ENCODE measurements at places on chromosomes 6 and 20.

DNA sequence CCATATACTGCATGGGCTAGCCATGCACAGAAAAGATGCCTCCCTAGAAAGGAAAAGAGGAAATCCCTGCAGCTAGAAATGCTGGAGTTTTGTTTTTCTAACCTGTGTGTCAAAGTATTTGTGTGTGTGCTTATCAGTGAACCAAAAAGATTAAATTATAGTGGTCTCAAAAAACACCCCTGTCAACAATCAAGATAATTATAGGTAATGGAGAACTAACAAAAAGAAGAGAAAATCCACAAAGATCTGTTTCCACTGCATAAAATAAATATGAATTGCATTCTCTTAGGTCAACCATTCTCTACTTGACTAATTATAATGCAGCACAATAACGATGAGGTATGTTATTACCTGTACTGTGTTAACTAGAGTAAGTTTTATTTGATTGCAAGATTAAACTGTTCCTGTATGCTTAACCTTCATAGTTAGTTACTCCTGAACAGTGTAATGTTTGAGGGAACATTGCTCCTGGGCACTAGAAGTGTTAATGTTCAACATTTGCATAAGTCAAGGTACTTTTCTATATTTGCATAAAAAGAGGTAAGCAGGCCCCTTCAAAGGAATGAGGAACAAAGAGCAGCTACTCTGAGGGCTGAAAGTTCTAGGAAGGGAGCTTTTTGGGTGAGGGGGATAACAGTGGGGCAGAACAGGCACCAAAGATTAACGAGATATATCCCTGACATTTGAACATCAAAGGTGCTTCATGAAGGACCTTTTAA lies 212.1 kb downstream of the BTBD9 start:
- DNase-seq: no peak

- DNase-seq: no peak
Observed at GRCh38 chr6:1761477-1761877, 151.8 kb downstream of the FOXC1 start.

GRCh38 chr6:142842418-142843261 lies 102.3 kb downstream of the HIVEP2 start:
- DNase-seq: no peak

DNA sequence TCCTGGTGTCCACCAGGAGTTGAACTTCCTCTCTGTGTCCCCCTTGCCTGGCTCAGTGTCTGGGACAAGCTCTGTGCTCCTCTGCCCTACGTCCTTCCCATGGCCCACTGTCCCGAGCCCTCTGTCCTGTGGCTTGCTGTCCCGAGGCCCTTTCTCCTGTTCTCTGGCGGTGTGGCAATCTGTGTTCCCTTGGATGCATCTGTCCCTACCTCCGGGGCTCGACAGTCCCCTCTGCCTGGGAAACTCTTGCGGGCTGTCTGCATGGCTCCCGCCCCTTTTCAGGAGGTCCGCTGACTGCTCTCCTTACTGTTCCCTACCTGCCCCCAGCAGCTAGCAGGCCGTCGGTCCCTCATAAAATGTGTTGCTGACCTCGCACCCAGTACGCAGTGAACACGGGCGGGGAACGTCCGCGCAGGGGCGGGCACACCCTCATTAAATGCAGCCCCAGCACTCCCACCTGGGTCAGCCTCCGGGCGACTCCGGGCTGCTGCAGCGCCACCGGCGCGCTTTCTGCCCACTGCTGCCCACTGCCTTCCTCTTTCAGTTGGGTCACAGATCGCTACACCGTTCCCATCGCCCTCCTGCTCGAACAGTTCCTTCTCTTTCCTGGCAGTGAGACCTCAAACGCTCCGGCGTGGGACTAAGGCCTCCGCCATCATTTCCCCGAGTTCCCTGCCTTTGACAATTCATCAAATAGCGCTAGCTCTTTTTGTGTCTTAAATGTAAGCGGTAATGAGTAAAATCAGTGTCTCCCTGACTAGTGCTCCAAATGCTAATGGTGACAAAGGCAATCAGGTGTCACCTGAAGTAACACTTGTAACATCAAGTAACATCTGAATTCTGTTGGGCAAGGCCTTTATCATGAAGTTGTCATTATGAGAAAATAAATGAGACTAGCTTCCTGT lies 60.5 kb downstream of the RSPH3 start:
- no peak for DNase-seq
